ENCODE measurements at places on chromosomes 1 and 21. TPM values are rescaled to one million over a fixed set of nuclear protein-coding genes. Genes with fewer than 3 reads are reported as not detected.

The MYBPH gene
- total RNA-seq, result not detected

The CA6 gene
- not detected for total RNA-seq

The NPHS2 gene
- not detected for total RNA-seq

The BGLAP gene
- total RNA-seq, result 2.6 TPM

The KLF17 gene
- not detected for total RNA-seq

The HSF2BP gene
- 5.3 TPM for total RNA-seq

All from MCF 10A (cell line).